ENCODE measurements at places on chromosomes 16 and 17.

- no peak for DNase-seq
Measured at GRCh38 chr17:3474212-3474611, 1.6 kb upstream of the ASPA start.

- DNase-seq, result no peak
Measured at GRCh38 chr16:85921026-85921425, 22.1 kb downstream of the IRF8 start.

- DNase-seq, result no peak
Measured at GRCh38 chr16:88071908-88072307, 120.7 kb downstream of the BANP start.

DNA sequence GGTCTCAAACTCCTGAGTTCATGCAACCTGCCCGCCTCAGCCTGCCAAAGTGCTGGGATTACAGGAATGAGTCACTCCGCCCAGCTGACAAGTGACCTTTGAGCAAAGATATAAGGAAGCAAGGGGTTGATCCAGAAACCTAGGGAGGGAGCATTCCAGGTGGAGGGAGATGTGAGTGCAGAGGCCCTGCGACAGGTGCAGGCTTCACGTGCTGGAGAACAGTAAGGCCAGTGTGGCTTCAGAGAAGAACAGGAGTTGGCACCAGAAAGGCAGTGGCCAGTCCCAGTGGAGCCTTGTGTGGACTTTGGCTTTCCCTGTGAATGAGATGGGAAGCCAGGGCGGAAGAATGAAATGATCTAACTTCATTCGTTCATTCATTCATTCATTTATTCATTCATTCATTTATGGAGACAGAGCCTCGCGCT is 73.6 kb upstream of the HAS3 start:
- no peak for DNase-seq

All from nucleus accumbens (tissue), 56 donors.